ENCODE measurements at places on chromosomes 7 and 10. TPM values are rescaled to one million over a fixed set of nuclear protein-coding genes. Genes with fewer than 3 reads are reported as not detected.

DNA sequence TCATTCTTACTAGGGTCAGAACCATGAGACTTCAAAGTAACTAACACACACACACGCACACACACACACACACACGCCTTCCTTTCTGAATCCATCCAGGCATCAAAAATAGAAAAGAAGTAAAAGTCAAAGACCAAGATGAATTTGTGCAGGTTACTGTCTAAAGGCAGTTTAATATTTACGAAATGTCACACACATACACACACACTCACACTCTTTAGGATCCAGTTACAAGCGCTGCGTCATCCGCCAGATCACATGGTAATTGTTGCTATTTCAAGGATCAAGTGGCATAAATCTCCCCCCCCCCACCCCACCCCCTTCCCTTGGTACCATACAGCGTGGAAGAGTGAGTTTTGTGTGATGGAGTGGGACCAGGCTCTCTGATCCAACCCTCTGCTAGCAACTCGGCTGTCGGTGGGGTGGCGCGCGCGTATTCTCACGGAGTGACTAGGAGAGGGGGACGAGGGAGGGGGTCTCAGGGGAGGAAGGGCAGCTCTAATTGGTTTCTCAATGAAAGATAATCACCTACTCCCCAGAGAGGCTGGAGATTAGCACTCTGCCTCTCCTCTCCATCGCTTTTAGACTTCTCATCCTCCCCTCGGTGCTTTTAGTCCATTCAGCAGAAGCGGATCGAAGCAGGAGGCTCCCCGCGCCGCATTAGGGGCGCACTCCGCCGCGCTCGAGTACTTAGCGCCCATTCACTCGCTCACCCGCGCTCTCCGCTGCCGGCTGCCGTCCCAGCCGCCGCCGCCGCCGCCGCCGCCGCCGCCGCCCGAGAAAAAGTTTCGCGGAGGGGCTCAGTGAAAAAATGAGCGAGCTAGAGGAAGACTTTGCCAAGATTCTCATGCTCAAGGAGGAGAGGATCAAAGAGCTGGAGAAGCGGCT lies 83.5 kb upstream of the PRKG1 start:
- peak; percentile 86 for DNase-seq
- H3K27ac ChIP-seq = peak overlapping the region; percentile 67
- H3K27me3 ChIP-seq = no peaks in the 10 kb centered on the region
- peak overlapping the region; percentile 72 for H3K4me3 ChIP-seq

Gene SMIM30
- not detected for total RNA-seq

Gene SLC25A28
- total RNA-seq = 43.5 TPM

Gene IFIT3
- 1.3 TPM for total RNA-seq

Gene TSPAN15
- 97.4 TPM for total RNA-seq

Data from stomach (tissue), 19 donors.